Tibial artery (tissue), 4 donors: ENCODE measurements at places on chromosomes 6 and 20.

GRCh38 chr6:1007159-1007558, 304.7 kb upstream of the FOXQ1 start:
- no peak for DNase-seq

DNA sequence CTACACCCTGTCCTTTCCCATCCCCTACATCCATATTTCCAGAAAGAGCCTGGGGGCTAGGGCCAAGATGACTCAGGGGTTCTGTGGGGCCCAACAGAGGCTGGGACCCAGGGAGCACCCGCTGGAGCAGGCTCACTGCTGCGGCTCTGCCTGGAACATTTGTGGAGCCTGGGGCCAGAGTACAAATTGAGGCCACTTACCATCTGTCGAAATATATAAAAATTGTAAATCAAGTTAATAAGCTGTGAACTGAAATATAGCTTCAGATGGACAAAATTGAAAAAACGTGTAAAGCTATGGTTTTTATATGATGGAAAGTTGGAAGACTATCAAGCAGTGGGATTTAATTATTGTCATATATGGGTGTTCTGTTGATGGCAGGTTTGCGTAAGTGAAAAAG, 82.9 kb upstream of the ATXN1 start:
- no peak for DNase-seq

DNA sequence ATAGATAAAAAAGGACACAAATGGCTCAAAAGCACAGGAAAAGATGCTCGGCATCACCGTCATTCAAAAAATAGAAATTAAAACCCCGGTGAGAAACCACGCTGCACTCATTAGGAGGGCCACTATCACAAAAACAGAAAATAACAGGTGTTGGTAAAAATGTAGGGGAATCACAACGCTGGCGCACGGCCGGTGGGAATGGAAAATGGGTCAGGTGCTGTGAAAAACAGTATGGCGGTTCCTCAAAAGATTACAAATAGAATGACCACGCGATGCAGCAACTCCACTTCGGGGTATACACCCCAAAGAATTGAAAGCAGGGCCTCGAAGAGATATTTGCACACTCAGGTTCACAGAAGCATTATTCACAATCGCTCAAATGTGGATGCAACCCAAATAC, 28.3 kb downstream of the NPEPL1 start:
- no peak for DNase-seq

DNA sequence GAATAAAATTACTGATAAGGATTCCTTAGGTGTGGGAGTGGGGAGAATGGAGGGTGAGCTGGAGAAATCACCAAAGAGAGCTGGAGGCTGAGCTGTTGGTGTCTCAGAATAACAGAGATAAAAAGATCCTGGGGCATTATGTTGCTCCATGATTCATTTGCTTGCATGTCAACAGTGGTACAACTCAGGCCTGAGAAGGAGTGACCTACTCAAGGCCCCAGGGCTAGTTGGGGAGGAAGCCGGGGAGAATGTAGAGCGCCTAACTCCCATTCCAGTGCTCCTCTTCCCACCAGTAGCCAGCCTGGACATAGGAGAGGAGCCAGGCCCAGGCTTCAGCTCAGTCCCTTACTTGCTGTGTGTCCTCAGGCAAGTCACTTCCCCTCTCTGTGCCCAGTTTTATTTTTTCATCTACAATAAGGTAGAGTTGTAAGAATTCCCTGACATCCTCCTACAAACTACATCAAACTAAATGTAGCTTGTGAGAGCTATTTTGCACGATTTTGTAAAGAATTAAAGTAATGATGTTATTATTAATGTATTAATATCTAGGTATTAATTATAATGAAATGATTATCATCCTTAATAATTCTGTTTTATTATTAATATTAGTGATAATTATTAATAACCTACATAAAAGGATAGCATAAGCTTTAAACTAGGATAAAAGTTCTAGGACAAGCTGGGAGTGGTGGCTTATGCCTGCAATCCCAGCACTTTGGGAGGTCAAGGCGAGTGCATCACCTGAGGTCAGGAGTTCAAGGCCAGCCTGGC, 250.9 kb upstream of the SULF2 start:
- DNase-seq = no peak

DNA sequence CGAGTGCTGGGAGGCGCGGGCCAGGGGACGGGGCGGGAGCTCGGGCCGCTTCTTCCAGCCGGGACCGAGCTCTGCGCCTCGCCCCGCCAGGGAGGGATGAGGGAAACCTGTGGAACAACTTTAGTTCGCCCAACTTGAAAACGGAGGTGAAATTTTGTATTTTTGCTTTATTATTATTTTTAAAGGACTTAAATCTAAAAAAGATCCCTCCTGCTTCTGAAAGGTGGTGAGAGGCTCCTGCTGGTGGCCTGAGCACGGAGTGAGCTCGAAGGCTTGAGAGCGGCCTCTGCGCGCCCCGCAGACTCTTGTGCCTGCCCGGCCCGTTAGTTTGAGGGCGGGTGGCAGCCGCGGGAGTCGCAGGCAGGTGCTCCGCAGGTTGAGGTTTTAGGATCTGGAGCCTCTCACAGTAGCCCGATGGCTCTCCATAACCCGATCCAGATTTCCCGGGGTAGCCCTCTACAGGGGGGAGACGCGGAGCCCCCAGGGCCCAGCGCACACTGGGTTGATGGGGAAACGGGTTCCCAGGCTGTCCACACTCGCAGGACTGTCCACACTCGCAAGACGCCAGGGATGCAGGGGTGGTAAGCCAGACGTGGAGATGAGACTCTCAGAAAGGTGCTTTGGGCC, 46.2 kb upstream of the SUPT3H start:
- no peak for DNase-seq

DNA sequence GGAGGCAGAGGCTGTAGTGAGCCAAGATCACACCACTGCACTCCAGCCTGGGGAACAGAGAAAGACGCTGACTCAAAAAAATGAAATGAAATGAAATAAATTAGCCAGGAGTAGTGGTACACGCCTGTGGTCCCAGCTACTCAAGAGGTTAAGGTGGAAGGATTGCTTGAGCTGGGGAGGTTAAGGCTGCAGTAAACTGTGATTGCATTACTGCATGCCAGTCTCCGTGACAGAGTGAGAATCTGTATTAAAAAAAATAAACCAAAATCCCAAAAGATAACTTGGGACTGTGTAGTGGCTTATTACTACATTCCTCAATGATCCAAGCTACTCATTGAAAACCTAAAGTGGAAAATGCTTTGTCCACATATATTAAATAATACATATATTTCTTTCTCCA, 87.0 kb downstream of the SGK1 start:
- DNase-seq = no peak

DNA sequence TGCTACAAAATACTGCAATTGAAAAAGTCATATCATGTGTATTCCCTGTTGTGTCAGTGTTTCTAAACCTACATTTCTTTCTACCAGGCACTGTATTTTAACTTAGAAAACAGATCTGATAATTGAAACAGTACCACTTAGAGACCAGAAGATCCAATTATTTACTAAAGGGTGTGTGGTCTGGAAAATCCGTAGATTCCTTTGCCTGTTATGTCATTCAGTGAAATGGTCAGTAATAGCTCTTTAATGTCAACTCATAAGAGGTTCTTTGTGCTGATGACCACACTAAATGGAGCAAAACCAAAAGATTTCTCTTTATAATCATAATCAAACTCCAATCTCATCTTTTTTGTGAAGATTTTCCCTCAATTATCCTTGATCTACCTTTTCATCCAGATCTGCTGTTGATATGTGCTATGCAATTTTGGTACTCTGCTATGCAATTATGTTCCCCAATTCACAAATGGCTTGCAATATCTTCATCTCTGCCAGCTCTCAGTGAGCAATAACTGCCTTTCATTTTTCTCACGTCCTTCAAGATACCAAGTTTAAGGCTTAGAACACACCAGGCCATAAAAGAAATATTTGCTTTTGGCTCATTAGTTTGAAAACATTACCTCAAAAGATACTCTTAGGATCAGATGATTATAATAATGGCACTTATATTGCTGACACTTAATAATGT, 165.5 kb downstream of the MOXD1 start:
- DNase-seq = no peak

DNA sequence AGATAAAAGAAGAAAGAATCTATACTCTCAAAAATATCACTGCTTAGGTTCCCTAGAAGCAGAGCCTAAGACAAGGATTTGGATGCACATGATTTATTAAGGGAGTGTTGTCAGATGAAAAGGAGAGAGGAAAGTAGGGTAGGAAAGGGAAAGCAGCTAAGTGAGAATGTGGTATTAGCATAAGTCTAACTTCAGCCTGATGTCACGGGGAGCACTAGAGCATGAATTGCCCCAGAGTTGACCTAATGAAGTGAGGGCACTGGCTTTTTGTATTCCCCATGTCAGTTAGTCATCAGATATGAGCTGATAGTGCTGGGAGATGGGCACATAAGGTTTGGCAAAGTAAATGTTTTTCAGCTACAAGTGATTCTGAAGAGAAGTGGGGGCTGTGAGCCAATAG, 129.0 kb upstream of the THEMIS start:
- DNase-seq = no peak

DNA sequence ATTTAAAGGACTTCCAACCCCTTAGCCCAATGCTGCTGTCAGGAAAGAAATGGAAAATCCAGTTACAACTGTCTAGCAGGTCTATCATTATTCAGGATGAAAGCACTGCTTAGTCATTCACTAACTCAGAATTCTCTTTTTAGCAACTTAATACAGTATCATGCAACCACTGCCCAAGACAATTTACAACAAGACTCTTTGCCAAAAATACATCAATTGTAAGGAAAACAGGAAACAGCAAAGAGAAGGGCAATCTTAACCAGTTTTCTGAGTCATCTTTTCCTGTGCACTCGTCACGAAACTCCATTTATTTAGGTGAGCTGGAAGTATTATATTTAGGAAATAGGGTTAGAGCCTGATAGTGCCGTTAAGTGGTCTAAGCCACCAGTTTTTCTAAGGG, 1197.7 kb upstream of the CITED2 start:
- DNase-seq = no peak

GRCh38 chr6:53360093-53360912, 11.6 kb upstream of the ELOVL5 start:
- DNase-seq = no peak

- peak; percentile 39 for DNase-seq
Measured at GRCh38 chr6:46612645-46613044, 40.0 kb downstream of the CYP39A1 start.

DNA sequence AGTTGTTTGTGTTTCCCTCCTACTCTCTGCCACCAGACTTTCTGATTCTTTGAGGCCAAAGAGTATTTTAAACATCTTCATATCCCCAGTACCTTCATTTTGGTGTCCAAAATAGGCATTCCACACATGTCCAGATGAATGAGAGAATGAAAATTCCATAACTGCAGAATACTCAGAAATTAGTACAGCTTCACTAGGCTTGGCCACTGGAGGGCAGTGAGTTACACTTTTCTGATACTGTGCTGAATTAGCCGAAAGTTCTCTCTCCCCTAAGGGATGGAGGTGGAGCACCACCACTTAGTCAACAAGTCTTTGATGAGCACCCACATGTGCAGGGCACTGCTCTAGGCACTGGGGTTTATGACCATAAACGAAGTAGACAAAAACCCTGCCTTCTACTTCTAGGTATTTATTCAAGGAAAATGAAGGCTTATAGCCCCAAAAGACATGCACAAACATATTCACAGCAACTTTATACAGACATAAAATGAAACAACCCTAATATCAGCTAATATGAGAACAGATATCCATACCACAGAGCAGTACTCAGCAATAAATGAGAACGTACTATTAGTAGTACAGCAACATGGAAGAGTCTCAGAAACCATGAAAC, 46.1 kb upstream of the TMEM217 start:
- DNase-seq = no peak

DNA sequence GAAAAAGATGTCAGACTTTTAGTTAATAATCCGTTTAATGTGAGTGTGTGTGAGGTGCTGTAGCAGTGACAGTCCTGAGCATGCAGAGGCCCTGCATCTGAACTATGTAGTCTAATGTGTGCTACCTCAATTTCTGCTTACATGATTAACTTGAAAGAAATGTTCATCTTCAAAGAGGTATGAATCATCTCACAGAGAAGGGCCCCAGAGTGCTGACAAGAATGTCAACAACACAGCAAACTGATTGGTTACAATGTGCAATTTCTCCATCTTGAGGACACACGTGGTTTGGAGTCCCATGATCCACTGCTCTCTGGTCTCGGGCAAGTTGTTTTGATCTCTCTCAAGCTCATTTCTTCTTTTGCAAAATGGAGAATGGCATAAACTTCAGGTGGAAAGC, 61.7 kb upstream of the EMILIN3 start:
- no peak for DNase-seq

- no peak for DNase-seq
Measured at GRCh38 chr20:44581515-44581914, 864 bp upstream of the PKIG start.

DNA sequence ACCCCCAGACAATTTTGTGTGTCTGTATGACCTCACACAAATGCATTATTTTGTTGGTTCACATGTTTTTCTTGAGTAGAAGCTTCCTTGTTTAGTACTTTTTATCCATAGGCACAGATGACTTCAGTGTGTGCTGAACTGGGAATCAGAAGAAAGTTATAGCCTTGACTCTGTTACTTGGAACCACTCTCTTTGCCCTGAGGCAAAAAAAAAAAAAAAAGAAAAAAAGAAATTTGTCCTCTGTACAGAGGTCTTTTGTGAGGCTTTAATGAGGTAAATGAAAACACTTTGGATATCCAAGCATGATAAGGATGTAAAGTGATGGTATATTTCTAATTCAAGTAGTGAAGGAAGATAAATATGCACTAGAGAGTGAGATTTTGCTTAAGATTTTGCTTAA, 51.9 kb downstream of the TRMT11 start:
- DNase-seq = no peak

DNA sequence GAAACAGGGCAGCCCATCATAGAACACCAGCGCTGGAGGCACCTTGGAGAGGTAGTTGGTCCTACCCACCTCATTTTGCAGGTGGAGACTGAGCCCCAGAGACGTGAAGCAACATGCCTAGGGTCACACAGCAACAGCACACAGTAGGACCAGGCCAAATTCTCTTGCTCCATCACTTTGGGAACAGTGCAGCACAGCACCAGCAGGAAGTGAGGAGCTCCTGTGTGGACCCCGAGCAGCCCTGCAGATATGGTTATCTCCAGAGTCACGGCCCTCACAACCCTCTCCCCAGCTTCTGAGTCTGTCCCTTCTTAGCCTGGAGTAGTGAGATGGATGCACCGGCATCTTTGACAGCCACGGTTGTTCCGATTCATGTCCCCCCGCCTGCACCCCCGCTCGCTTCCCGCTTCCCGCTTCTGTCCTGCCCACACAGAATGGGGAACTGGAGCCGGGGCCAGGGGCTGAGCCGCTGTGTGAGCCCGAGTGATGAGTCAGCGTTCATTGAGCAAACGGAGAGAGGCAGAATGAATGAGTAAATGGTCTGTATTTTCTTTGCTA, 72.6 kb upstream of the DUSP22 start:
- DNase-seq = peak; percentile 69

DNA sequence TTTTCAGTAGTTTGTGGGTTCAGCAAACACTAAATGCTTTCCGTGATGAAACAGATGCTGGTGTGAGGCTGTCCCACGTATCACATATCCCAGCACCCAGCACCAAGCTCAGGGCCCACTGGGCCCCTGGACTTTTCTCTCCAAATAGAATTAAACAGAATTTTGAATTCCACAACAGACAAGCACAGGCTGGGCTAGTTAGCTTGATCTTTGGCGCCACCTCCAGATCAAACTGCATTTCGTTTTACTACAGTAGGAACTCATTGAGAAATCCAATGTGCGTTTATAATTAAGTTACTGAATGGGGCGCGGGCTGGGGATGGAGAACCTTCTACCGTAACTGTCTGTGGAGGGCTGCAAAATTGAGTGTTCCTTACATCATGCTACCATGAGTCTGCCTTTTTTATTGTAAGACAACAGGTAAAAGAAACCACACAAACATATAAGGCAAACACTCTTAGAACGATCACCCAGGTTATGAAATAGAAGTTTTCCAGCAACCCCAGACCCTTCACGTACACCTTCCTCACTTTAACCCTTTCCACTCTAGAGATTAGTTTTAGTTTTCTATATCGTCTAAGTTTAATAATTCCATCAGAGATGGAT, 107.8 kb downstream of the ZFP64 start:
- no peak for DNase-seq
